ENCODE measurements at places on chromosomes 2 and 18.

- DNase-seq = no peak
Observed at GRCh38 chr2:191126386-191127085, 24.3 kb downstream of the STAT4 start.

DNA sequence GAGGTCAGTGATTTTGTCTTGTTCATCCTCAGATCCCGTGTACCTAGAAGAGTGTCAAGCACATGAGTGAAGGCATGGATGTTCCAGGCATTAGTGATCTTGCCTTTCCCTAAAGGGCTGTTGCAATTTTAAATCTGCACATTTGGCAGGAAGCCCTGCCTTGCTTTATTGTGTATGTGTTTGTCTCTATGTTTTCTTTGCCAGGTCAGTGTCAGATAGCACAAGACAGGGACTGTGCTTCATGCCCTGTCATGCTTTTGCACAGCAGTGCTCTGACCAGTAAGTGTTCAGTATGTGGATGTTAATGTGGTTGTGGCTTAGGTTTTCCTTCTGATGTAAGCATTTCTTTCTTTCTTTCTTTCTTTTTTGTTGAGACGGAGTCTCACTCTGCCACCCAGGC lies 131.5 kb downstream of the RGPD3 start:
- no peak for DNase-seq

DNA sequence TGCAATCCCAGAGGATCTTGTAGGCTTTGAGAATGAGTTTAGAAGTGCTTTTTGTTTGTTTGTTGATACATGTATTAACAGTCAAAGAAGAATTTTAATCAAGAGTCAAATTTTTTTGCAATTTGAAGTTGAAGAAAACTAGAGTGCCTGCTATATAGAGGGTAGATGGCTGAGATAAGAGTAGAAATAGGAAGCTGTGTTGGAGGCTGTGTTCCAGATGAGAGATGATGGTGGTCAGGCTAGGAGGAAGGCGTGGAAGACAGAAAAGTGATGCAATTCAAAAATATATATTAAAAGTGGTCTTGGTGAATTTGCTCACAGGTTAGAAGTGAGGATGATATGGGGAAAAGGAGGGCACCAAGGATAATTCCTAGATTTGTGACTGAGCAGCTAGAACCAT lies 978.3 kb downstream of the BCL11A start:
- DNase-seq = no peak

DNA sequence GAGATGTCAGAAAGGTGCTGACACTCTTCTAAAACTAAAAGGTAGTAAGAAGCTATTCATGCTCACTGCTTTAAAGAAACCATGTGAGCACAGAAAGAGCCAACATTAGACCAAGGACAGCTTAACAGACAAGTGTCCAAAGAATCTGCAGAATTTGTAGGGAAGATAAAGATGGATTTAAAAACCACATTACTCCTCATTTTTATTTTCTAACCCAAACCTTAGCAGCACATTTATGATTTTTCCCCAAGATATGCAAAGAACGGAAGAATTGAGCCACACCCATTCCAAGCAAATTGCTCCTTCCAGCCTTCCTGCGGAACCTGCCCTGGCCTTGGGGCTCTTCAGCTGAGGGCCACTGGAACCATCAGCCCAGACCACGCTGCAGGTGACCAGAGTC lies 26.9 kb downstream of the MBP start:
- no peak for DNase-seq

- no peak for DNase-seq
Observed at GRCh38 chr2:197171582-197171981, 139.0 kb downstream of the ANKRD44 start.

GRCh38 chr2:86366651-86367498 lies 29.4 kb upstream of the REEP1 start:
- DNase-seq = no peak

DNA sequence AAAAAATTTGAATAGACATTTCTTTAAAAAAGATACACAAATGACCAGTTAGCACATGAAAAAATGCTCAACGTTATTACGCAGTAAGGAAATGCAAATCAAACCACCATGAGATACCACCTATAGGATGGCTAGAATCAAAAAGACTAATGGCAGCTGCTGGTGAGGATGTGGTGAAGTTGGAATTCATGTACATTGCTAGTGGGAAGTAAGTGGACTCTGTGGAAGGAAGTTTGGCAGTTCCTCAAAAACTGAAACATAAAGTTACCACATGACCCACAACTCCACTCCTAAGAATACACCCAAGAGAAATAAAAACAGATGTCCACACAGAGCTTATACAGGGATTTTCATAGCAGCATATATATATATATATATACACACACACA lies 51.2 kb downstream of the MBP start:
- no peak for DNase-seq

GRCh38 chr18:22499421-22499820 lies 81.7 kb upstream of the CTAGE1 start:
- no peak for DNase-seq

DNA sequence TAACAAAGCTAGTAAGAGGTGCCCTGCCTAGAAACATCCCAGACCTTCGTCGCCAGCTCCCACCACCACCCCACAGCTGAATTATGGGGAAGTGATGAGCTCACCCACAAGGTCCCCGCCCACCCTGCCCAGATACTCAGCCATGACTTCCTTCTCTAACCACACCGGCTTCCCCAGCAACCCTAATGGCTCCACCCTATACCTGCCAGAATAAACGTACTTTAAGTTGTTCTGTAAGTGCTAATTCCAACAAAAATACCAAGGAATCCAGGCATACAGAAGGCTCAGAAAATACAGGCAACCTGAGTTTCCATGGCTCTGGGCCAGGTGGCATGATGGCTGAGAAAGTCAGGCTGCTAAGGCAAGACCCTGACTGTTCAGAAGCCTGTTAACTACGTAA lies 39.1 kb downstream of the TMEM163 start:
- DNase-seq = no peak

DNA sequence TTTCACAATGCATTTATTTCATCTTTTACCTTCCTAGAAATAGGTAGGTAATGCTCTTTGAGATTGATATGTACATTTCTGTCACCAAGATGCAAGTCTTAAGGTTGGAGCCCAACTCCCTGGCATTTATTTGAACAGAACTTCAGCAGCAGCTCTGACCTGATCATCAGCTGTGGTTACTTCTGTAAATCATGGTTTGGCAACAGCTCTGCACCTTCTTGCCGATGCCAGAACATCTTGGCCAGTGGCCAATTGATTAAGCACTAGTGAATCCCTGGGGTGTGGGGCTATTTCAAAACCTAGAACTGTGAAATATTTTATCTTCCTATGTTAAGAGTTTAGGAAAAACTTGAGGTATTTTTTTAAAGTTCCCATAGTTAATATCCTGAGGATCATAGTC lies 124.8 kb upstream of the NYAP2 start:
- DNase-seq = no peak

GRCh38 chr2:26515771-26516170 lies 37.8 kb upstream of the OTOF start:
- no peak for DNase-seq

DNA sequence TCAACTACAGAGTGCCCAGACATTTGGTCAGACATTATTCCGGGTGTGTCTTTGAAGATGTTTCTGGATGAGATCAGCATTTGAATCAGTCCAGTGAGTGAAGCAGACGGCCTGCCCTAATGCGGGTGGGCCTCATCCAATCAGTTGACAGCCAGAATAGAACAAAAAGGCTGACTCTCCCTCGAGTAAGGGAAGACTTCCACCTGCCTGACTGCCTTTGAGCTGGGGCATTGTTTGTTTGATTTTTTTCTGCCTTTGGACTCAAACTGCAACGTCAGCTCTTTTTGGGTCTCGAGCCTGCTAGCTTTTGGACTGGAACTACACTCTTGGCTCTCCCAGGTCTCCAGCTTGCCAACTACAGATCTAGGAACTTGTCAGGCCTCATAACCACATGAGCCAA lies 111.7 kb upstream of the AGAP1 start:
- no peak for DNase-seq

- no peak for DNase-seq
Observed at GRCh38 chr2:22950431-22950830, 434.5 kb upstream of the KLHL29 start.

DNA sequence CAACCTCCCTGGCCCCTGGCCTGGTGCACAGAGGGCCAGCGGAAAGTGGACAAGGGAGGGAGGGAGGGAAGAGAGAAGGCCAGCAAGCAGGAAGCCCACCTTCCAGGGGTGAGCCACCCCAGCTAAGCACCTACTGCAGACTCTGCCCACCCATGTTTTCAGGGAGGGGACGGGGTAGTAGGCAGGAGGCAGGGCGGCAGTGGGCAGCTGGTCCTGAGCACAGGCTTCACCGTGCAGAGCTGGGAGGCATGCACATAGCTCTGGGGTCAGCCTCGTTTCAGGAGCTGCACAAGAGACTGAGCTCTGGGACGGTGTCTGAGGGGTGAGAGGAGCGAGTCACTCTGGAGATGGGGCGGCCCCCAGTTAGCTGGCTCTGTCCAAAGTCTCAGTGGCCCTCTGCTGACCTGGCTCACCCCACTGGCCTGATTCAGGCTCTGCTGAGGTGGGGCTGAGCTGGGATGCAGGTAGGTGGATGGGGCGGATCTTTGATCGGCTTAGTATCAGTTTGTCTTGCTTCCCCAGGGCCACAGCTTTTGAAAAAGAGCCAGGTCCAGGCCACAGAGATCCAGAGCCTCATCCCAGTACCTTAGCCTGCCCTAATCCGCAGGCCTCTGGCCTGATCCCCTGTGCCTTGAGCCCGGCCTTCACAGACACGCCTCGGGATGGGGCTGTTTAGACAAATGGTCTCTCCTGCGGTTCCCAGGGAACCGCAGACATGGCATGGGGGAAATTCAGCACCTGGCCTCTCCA lies 3.7 kb downstream of the NMUR1 start:
- no peak for DNase-seq

GRCh38 chr2:96860065-96861029 lies 2.5 kb upstream of the ANKRD39 start:
- DNase-seq = no peak

DNA sequence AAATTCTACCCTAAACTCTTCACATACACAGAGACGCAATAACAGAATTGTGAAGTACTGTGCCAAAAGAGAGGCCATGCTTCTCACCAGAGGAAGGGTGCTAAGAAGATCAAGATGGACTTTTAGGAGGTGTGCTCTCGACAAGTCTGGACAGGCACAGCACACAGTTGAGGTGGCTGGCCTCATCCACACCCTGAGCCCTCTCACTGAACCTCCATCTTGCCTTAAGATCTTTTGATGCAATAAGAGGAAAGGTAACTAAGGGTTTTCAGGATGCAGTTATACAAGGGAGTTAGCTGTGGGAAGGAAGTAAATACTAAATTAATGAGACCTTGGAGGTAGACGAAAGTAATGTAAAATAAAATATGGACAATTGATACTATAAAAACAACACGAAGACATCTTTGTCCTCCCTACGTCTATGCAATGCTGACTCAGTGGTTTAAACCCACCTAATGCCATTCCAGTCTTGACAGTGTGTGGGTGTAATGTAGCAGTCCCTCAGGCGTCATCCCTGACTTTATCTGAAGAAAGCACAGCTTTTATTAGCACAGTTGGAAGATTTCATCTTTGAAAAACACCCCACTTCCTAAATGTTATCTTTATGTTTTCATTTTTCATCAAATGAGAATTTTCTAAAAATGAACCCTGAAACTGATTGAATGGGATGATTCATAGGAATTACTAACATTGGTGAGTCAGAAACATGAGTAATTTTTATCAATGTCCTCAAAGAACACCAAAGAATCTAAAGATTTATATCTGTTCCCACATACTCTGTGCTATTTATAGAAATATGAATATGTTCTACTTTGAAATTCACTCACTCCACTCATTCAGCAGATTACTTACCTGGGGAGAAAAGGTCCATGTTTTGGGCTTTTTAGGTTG lies 34.0 kb upstream of the MALL start:
- DNase-seq = no peak

- no peak for DNase-seq
Observed at GRCh38 chr2:170966648-170967396, 37.8 kb downstream of the GORASP2 start.

Measured in C1 segment of cervical spinal cord (tissue), 14 donors.